ENCODE measurements at places on chromosomes 3 and 15.

DNA sequence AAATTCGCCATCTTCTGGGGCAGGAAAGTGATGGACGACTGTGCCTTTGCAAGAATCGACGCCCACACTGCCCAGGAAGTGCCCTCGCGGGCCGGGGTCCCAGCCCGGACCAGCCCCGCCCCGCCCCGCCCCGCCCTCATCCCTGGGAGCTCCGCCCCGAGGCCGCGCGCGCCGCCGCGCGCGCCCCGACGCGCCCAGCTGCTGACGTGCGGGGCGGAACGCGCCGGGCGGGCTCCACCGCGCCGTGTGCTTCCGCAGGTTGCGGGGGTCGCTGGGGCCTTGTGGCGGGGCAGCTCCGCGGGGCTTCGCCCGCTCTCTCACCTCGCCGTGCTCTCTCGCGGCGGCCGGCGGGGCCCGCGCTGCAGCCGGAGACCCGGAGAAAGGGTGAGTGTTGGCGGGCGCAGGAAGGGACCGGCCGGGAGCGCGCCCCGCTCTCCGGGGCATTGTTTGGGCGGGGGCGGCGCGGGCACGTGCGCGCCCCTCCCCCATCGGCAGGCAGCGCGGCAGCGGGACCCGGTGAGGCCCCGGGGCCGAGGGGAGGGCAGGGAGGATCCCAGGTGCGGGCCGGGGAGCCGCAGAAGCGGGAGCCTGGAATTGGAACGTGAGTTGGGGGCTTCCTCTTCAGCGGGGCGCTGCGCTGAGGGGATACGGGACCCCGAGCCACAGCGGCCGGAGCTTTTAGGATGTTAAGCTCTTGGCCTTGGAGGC is at the start of gene YEATS2:
Gene YEATS2 (plus strand): TSS at position 188 of the 708 bp plus-strand sequence. CDS start 17,366 bp downstream, outside the sequence.
- peak; percentile 76 for DNase-seq

DNA sequence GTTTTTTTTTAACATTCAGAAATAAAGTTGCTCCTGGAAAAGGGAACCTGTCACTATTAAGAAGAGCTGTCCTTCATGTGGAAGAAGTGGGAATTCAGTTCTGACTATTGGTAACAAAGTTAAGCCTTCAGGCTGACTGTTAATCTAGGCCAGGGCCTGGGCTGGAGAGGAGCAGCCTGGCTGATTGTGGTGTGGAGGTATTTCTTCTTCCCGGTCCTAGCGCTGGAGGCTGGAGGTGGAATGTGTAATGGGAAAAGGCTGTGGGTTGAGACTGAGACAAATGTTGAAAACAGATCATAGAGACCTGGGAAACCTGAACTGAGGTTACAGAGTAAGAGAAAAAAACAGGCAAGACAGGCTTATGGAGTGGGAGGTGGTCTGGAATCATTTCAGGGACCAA is 23.8 kb upstream of the SH3BP5 start:
- DNase-seq: no peak

DNA sequence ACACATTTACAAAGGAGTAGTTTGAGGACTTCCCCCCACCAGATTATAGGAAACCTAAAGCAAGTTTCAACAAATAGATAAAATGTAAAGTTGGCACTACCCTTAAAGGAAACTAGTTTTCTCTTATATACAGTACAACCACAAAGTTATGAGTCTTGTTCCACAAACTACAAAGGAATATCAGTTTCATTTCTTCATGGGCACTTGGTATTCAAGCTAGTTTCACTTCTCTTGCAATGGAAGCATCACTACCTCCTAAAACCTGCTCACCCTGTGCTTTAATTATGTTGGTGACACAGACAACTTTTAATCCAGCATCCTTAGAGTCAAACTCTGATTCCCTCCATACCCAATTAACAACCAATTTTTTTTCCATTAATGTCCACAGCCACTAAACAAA is 707.0 kb downstream of the ROBO2 start:
- no peak for DNase-seq

GRCh38 chr3:73772076-73772886 is 147.5 kb upstream of the PDZRN3 start:
- DNase-seq: no peak

DNA sequence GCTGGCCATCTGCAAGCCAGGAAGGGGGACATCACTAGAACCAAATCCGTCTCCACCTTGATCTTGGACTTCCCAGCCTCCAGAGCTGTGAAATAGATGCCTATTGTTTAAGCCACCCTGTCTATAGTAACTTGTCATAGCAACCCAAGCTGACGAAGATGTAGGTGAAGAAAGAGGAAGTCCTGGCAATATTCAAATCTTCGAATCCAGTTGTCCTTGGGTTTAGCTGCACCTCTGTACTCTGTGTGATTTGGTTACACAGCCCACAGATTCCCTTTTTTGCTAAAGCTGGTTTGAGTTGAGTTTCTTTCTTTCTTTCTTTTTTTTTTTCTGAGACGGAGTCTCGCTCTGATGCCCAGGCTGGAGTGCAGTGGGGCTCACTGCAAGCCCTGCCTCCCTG is 68.0 kb upstream of the XCR1 start:
- peak; percentile 12 for DNase-seq

DNA sequence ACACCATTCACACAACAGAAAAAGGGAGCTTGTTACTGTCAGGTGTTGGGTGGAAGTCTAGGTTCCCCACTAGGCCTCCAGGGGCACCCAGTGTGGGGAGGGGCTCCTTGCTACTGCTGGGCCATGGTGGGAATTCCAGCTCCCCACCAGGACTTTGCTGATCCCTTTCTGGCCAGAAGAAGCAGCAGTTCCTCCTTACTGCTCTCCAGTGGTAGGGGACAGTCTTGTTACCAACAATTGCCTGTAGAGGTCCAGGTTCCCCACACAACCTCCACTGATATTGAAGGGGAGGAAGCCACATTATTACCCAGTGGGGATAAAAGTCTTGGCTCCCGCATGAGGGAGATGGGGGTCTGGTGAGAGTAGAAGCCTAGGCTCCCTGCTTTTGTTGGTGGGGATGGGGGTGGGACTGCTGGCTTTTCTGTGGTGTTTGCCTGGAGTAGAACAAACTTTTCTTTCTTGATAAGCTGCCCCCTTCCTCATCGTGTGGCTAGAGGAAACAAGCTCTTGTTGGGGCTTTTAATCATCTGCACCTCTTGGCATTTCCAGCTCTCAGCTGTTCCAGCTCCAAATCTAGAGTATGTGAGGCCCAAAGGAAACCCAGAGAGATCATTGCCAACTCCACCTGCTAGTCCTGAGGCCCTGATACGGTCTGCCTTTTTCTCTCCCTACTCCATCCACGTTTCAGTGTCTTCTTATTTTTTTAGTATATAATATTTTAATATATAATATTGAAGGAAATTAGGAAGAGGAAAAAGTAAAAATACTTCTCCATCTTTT is 824.2 kb downstream of the AGBL1 start:
- DNase-seq: no peak

DNA sequence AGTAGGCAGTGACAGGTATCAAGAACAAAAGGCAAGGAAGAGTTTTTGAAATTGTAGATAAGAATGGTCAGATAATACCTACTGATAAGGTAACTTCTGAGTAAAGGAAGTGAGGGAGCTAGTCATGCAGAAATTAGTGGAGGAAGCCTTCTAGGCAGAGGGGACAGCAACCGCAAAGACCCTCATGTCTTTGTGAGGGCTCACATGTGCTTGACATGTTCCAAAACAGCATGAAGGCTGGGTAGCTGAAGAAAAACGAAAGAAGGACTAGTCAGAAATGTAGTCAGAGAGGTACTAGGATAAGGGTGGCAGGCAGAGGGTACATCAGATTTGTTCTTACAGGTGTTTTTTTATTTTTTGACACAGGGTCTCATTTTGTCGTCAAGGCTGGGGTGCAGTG is 5.3 kb downstream of the SIN3A start:
- DNase-seq: peak; percentile 14

- no peak for DNase-seq
These were observed 16.4 kb upstream of the BNC1 start for GRCh38 chr15:83300826-83301225.

DNA sequence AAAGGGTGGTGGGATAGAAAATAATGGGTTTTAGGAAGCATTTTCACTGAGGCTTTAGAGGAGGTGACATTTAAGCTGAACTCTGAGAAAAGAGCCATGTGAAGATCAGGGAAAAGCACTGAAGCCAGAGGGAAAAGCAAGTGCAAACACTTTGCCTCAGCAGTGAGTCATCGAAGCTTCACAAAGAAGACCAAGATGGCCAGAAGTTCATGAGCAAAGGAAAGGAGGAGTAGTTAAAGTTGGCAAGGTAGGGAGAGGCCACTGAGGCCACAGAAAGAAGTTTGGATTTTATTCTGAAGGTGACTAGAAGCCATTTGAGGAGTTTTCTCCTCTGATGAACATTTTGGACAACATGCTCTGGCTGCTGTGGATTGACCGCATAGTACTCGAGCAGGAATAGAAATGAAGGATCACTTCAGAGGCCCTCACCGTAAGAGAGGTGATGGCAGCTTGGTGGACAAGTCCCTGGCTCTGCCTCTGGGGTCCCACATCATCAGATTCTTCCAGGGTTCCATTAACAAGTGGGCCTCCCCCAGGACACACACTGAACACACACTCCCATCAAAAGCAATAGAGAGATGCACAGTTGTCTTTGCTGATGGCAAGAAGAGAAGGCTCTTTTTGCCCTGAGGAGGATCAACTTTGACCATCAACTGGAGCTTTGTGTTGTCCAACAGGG is 75.5 kb downstream of the TOP2B start:
- DNase-seq: no peak

DNA sequence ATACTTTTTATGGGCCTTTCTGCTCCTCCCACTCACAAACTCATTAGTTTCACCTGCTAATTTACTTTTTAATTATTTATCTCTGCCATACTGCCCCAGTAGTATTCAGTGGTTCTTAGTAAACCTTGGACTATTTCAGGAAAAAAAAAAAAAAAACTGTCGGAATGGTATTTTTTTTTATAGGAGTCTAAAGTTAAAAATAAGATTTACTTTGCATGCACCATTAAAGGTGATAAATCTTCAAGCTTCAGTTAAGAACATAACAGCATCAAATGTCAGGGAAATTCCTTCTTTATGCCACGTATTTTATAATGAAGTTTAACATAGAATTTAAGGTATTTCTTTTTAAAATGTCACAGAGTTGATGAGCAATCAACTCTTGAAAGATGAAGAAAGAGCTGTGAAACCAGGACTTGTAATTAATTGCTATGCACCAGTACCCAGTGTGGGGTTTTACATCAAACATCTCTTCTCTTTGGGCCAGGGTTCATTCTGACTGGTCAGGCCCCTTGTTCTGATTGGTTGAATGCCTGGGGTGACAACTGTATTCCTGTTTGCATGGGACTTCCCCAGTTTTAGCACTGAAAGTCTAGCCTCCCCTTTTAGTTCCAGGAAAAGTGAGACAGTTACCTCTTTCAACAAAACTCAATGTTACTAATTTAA is 40.3 kb upstream of the PTPRG start:
- DNase-seq: no peak

DNA sequence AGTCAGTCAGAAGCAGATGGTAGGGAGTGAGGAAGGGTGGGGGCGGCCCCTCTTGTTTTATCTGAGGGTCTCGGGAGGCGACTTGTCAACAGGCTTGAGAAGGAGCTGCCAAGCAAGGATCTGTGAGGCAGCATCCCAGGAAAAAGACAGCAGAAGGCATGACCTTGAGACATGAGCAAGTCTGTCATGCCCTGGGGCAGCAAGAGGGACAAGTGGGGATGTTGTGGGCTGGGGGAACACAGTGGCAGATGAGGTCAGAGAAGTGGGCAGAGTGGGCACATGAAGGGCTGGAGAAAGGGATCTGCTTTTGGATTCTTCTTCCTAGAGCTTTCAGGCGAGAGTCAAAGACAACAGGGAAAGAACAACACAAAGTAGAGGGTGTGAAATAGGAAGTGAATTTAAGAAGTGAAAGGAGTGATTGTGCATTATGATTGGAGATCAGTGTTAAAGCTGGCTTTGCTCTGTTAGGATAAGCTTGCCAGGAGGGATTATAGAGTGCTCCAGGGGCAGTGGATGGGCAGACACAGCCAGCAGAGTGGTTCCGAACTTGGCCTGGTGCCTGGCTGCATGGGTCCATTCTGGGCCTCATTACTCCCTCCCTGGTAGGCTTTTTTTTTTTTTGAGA is 73.3 kb downstream of the USP13 start:
- DNase-seq: no peak

DNA sequence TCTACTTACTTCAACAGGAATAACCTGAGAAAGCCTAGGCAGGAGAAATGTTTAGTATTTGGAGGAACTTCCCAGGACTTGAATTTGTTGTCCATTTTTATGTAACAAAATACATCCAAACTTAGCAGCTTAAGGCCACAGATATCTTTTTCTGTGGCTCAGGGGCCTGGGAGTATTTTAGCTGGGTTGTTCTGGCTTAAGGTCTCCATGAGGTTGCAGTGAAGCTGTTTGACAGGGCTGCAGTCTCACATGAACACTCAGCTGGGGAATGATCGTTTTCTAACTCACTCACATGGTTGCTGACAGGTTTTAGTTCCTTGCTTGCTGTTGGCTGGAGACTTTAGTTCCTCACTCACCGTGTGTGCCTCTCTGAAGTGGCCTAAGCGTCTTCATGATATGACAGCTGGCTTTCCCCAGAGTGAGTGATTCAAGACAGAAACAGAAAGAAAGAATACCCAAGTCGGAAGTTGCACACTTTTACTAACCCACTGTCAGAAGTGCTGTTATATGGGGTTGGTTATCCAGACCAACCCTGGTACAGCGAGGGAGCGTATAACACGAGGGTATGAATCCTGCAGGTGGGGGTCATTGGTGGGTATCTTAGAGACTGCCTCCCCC is 229.7 kb upstream of the TBL1XR1 start:
- peak; percentile 62 for DNase-seq

- no peak for DNase-seq
These were observed 657.5 kb upstream of the NECTIN3 start for GRCh38 chr3:110413807-110414748.

DNA sequence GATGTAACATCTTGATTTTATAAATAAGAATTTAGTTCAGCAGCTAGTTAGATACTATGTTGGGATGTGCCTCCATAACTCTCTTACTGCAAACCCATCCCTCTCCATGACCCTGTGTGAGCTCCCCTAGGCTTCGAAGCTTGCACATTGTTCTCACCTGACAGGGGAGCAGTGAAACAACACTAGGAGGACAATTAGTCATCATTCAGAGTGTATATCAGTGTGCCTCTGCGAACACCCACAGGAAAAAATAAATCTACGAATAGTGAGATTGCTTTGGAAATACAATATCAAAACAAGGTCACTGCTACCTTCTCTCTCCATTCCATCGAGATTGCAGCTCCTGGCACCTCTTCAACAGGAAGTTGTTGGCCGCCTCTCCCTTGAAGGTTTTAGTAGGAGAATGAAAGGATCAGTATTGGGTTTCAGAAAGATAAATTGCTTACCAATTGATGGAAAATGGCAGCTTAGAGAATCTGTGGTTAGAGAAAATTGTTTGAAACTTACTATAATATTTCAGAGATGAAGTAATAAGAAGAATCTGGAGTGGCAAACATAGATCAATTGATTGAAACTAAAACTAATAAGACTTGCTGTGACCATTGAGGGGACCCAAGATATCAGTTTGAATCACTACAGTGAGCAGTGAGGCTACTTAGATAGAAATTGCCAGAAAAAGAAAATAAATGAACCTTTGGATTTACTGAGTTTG is 103.2 kb downstream of the CHL1 start:
- no peak for DNase-seq
